ENCODE measurements at places on chromosomes 13 and 19.

DNA sequence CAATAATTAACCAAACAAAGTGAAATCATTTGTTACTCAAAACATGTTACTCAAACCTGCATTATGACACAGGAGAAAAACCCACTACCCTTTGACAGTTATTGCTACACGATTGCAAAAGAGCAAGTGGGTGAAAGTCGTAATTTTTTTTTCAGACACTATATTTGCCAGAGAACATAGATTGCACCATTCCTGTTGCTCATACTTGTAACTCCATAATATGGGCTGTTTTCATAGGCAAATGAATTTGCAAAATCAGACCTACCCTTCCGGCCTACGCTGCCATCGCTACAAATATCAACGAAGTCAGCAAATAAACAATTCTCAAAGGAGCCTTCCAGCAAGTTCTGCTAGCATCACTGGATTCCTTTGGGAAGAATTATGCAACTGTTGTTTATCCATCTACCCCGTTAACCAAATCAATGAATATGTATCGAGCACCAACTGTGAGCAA is 396.5 kb downstream of the IRS2 start:
- DNase-seq, result no peak

DNA sequence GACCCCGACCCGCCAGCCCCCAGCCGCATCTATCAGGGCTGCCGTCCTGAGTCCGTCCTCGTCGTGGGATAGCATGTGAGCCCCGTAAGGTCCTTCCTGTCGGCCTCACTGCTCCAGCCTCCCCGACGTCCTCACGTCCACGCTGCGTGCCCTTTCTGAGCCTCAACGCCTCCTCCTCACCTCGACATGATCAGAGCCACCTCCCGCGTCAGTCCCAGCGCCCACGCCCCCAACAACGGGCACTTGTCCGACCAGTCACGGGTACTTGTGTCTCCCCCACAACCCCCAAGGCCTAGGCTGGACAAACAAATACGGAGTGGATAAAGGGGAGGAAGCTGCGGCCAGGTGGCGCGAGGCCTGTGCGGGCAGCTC is 665 bp downstream of the ZNF497 start:
- peak; percentile 54 for DNase-seq

DNA sequence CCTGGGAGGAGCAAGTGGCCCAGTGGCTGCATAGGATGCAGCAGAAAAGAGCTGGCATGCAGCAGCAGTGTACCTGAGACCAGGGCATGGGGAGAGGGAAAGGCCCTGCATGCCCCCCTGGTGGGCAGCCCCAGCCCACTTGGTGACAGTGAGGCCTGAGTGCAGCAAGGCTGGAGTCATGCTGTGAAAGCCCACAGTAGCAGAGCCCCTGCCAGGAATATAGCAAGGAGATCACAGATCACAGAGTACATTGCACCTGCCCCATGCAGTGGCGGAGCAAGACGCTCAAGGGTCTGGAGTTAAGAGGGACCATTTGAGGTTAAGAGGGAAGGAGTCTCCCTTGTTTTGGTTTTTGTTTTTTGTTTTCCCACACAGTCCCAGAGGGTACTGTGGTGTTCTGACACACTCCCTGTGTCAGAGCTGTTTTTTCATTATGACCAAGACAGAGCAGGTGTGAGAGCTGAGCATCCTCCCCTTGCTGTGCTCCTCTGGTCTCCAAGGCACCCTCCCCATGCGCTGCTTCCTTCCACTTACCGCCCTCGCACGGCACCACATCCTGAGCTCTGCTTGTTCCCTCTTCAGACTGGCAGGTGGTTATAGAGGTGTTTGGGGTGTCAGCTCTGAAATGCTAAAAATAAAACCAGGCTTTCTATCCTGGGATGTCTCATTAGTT is 85.0 kb upstream of the UBL3 start:
- no peak for DNase-seq

DNA sequence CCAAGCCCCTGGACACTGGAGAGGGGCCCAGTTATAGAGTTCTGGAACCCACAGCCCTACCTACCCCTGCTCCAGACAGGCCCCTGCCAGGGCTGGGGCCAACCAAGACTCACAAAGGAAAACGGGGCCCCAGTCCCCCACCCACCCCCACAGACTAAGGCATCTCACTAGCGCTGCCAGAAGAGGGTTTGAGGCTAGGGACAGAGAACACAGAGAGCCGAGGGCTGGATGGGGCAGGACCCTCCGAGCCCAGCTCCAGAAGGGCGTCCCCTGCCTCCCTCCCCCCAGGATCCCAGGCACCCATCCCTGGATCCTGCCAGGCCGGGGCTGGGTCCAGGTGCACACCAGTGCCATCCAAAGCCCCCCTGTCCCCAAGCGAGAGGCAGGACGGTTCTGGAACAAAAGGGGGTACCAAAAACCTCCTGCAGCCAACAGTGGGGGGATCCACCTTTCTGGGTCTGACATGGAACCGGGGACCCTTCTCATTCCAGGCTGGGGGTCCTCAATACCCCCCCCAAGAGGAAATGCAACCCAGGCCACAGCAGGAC is 4.4 kb upstream of the REXO1 start:
- no peak for DNase-seq

Data from LHCN-M2 (cell line).